ENCODE measurements at places on chromosomes 4 and X.

- no peak for DNase-seq
These were observed 661.6 kb downstream of the RAPGEF2 start for GRCh38 chr4:159764343-159764952.

DNA sequence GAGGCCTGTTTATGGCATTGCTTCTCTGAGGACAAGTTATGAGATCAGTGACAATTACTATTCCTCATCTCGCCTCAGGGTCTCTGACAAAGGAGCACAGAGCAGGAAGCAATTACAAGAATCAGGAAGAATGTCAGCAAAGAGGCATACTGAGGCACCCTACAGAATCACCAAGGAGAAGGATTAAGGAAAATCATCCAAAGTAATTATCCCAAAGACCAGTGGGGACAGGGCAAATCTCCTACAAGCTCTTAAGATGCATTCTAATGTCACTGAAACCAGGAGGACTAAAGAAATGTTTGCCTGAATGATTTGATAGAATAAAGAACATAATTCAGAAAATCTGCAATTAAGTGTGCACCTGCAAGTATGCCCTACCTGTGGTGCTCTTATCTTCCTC lies 206.2 kb downstream of the RCHY1 start:
- no peak for DNase-seq

DNA sequence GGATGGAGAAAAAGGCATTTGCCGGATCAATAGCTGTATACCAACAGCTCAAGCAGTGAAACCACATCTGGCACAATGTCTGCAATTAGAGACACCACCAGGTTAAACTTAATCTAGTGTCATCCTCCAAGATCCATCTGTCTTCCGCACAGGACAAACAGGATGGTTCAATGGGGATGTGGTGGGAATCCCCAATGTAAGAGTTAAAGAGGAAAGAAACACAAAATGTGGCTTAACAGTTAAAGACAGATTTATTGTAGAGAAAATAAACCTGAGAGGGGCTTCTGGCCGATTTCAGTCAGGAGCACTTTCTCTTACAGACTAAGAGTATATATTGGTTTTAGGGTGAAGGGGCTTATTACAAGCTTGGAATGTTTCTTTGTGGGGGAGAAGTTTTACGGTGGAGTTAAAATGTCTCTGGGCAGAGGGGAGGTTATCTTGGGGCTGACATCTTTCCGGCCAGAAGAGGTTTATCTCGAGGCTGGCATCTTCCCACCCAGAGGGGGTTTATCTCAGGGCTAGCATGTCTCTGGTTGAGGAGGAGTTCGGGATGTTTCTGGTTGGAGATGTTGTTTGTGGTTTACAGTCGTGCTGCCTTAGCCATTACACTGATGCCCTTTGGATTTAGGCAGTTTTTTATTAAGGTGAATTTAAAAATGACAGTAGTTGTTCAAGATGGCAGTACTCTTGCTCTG lies 61.7 kb downstream of the KANTR start:
- DNase-seq, result no peak

- no peak for DNase-seq
These were observed 94.2 kb downstream of the LARP1B start for GRCh38 chr4:128155231-128155855.

- no peak for DNase-seq
These were observed 75.9 kb upstream of the LSM6 start for GRCh38 chr4:146099585-146099984.

DNA sequence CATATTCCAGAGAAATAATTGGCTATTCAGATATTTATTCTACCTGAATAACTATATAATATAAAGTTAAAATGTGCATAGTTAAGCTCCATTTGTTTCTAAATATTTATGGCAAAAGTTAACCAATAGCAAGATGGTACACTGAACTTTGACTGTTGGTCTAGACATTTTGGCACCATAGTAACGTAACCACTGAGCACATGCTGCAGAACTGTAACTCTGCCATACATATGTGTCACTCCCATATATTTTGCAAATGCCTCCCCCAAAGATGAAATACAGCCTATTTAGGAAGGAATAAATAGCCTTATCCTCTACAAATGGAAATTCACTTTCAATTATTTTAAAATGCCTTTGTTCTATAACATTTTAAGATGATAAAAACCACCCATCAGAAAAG lies 424.9 kb downstream of the CENPC start:
- DNase-seq, result no peak

- no peak for DNase-seq
These were observed 340.4 kb upstream of the FAT1 start for GRCh38 chr4:187064033-187064432.

- DNase-seq, result no peak
These were observed 155.1 kb downstream of the NR3C2 start for GRCh38 chr4:148287111-148287510.

GRCh38 chrX:85203461-85203970 lies 40.1 kb downstream of the SATL1 start:
- no peak for DNase-seq

DNA sequence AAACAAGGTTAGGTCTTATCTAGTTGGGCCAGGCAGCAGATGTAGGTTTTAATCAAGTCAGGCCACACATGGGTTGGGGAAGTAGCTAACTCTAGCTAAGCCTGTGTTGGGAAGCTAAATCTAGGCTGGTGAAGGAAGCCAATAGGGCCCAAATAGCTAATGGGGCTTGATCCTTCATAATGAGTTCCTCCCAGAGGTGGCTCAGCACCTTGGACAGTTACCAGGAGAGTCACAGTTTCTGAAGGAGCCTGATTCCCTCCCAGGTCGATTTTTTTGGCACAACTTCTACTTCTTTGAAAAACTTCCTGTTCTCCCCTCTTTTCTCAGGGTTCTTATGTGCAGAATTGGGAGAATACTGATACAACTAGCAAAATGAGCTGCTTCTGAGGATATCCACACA lies 242.5 kb upstream of the PRPS2 start:
- DNase-seq, result no peak

GRCh38 chr4:110754716-110755115 lies 131.8 kb upstream of the PITX2 start:
- no peak for DNase-seq
